ENCODE measurements at places on chromosomes 12 and 14.

DNA sequence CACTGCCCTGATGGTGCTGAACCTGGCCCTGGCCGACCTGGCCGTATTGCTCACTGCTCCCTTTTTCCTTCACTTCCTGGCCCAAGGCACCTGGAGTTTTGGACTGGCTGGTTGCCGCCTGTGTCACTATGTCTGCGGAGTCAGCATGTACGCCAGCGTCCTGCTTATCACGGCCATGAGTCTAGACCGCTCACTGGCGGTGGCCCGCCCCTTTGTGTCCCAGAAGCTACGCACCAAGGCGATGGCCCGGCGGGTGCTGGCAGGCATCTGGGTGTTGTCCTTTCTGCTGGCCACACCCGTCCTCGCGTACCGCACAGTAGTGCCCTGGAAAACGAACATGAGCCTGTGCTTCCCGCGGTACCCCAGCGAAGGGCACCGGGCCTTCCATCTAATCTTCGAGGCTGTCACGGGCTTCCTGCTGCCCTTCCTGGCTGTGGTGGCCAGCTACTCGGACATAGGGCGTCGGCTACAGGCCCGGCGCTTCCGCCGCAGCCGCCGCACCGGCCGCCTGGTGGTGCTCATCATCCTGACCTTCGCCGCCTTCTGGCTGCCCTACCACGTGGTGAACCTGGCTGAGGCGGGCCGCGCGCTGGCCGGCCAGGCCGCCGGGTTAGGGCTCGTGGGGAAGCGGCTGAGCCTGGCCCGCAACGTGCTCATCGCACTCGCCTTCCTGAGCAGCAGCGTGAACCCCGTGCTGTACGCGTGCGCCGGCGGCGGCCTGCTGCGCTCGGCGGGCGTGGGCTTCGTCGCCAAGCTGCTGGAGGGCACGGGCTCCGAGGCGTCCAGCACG, 4.7 kb downstream of the LTB4R start:
- DNase-seq, result no peak

- no peak for DNase-seq
Measured at GRCh38 chr12:8078398-8078797, 3.7 kb upstream of the NECAP1 start.

DNA sequence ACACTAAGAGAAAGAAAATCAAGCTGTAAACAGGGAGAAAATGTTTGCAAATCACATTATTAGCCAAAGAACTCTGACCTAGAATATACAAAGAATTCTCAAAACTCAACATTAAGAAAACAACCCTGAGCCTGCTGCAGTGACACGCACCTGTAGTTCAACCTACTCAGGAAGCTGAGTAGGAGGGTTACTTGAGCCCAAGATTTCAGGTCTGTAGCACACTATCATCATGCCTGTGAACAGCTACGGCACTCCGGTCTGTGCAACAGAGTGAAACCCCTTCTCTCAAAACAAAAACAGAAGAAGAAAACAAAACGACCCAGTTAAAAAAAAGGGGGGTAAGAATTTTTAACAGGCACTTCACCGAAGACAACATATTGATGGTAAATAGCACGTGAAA, 20.8 kb downstream of the SAV1 start:
- DNase-seq, result no peak

DNA sequence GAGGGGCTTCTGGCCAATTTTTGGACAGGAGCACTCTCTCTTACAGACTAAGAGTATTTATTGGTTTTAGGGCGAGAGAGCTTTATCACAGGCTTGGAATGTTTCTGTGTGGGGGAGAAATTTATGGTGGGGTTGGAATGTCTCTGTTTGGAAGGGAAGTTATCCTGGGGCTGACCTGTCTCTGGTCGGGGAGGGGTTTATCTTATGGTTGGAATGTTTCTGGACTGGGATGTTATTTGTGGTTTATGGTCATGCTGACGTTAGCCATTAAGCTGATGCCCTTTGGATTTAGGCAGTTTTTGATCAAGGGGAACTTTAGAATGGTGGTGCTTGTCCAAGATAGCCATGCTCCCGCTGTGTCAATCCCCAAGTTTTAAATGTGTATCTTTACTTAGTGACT, 614.8 kb downstream of the DIO2 start:
- DNase-seq, result no peak

GRCh38 chr12:64243809-64244208, 21.7 kb upstream of the KICS2 start:
- DNase-seq, result no peak

DNA sequence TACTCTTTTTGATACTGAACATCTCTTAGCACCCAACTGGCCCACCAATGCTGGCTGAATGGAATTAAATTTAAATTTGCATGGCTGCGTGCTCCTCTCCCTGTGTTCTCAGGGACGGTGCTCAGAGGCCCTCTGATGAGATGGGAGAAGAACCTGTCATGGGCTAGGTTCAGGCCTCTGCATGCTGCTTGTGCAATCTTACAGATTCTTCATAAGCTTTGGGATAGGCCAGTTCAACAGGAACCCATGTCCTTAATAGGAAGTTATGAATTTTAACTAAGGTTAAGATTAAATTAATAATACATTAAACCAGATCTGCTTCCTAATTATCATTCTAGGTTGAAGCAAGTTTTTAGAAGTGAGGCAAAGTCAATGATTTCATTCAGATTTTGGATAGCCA, 119.7 kb upstream of the LRIG3 start:
- no peak for DNase-seq

All from NCI-H2029 treated with DMSO at 0.1 percent for 48 hours (cell line).